ENCODE measurements at places on chromosomes 2 and 18. TPM values are rescaled to one million over a fixed set of nuclear protein-coding genes. Genes with fewer than 3 reads are reported as not detected.

- H3K4me3 ChIP-seq: no peak overlapping the region
- H3K27me3 ChIP-seq: no peaks in the 10 kb centered on the region
- H3K27ac ChIP-seq: no peak overlapping the region
- no peak for DNase-seq
- H3K36me3 ChIP-seq: no peaks in the 10 kb centered on the region
- H3K4me1 ChIP-seq: no peaks in the 10 kb centered on the region
These were observed 107.4 kb downstream of the ARL6IP6 start for GRCh38 chr2:152825834-152826233.

GRCh38 chr2:26033270-26033817, 540 bp upstream of the RAB10 start:
- H3K4me3 ChIP-seq: peak overlapping the region; percentile 96
- H3K27ac ChIP-seq: peak overlapping the region; percentile 96
- no peak for DNase-seq
- H3K36me3 ChIP-seq: peaks cover 11% of the 10 kb centered on the region
- H3K27me3 ChIP-seq: no peaks in the 10 kb centered on the region

DNA sequence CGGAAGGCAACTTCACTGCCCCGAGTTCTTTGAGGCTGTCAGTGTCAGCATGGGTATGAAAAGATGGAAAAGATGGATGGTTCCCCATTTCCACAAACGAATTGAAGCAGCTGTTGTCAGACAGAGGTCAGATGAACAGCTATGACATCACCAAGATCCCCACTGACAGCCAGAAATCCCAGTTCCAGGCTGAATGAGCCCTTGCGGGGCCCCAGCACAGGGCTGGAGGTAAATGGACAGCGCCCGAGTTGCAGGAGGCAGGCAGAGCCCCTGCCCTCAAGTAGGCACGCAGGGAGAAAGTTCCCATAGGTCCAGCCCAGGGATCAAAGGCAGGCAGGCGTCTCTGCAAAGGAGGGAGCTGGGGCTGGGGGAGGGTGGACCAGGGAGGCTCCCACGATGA, 169.5 kb upstream of the AGAP1 start:
- H3K36me3 ChIP-seq: no peaks in the 10 kb centered on the region
- H3K27me3 ChIP-seq: peaks cover 6% of the 10 kb centered on the region
- no peak for DNase-seq
- H3K27ac ChIP-seq: no peak overlapping the region
- no peaks in the 10 kb centered on the region for H3K4me1 ChIP-seq

The CYP27A1 gene
- total RNA-seq: 0.22 TPM

The ACADL gene
- not detected for total RNA-seq

DNA sequence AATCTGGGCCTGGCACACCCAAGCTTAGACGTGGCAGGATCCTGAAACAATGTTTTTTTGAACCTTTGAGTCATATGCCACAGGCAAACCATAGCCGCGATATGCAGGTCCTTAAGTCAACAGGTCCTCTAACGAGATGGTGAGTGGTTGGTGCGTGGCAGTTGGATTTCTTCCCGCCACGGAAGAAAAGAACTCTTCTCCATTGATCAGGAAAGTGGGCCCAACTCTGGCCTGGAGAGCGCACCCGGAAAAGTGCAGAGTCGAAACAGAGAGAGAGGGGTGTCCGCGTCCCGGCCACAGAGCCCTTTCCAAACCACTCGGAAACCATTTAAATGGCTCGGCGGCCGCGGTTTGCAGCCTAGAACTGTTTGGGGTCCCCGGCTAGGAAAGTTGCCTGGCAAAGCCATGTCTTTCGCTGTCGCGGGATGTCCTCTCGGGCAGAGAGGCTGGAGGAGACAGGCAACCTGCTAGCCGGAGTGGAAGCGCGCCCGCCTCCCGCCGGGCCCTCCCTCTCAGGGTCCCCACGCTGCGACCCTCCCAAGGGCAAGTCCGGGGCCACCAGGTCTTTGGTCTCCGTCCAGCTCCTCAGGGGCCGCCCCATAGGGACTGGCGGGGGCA, 777 bp downstream of the GALNT3 start:
- H3K27ac ChIP-seq: peak overlapping the region; percentile 87
- H3K4me3 ChIP-seq: peak overlapping the region; percentile 81
- peaks cover 43% of the 10 kb centered on the region for H3K4me1 ChIP-seq
- peaks cover 15% of the 10 kb centered on the region for H3K27me3 ChIP-seq
- peak; percentile 14 for DNase-seq

DNA sequence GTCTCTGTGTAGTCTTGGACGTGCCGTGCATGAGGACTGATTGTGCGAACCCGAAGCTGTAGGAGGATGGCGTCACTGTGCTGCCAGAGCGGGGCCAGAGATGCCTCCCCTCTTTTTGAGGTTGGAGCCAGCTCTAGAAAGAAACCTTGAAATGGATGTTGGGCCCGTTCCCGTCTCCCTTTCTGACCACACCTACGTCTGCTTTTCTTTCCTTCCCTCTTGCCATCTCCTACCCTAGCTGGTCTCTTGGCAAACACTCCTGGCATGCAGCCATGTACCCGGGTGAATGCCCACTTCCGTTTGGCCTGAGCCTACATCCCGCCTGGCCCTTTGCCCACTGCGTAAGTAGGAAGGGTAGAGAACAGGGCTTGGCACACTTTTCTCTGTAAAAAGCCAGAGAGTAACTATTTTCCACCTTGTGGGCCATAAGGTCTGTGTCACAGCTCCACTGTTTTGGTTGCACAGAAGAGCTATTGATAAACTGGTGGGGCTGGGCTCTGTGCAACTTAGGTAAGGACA, 37.4 kb downstream of the SH3BP4 start:
- DNase-seq: no peak
- H3K4me1 ChIP-seq: no peaks in the 10 kb centered on the region
- no peak overlapping the region for H3K4me3 ChIP-seq
- H3K36me3 ChIP-seq: no peaks in the 10 kb centered on the region

DNA sequence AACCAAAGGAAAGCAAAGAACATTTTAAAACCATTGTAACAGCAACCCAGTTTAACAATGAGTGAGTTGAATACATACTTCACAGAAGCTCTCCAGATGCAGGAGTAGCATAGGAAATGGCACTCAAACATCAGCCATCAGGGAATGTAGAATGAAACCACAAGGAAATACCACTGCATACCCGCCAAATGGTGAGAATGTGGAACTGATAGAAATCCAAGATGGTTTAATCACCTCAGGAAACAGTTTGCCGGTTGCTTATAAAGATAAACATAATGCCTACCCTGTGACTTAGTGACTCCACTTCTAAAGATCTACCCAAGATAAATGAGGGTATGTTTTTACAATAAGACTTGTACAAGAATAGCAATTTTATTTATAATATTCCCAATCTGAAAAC, 132.0 kb downstream of the GALNT1 start:
- H3K27ac ChIP-seq: no peak overlapping the region
- H3K4me3 ChIP-seq: no peak overlapping the region
- H3K27me3 ChIP-seq: peaks cover 5% of the 10 kb centered on the region
- no peaks in the 10 kb centered on the region for H3K4me1 ChIP-seq
- H3K36me3 ChIP-seq: peaks cover 17% of the 10 kb centered on the region

DNA sequence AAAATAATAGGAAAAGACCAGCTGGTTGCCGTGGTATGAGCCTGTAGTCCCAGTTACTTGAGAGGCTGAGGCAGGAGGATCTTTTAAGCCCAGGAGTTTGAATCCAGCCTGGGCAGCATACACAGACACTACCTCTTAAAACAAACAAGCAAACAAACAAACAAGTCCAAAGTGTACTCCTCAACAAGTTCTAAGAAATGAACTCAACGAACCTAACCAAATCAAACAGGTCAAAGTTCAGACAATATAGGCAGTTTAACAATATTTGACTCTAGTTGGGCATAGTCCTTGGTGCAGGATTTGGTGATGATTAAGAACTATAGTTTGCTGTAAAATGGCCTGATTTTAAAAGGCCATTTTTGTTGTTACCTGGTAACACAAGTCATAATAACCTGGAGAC, 41.9 kb upstream of the RHOB start:
- peaks cover 14% of the 10 kb centered on the region for H3K27me3 ChIP-seq
- H3K27ac ChIP-seq: no peak overlapping the region
- no peaks in the 10 kb centered on the region for H3K4me1 ChIP-seq
- H3K4me3 ChIP-seq: no peak overlapping the region
- DNase-seq: no peak

GRCh38 chr2:160664603-160665140, 171.1 kb upstream of the RBMS1 start:
- peaks cover 18% of the 10 kb centered on the region for H3K4me1 ChIP-seq
- H3K36me3 ChIP-seq: no peaks in the 10 kb centered on the region
- H3K27ac ChIP-seq: no peak overlapping the region
- DNase-seq: no peak

DNA sequence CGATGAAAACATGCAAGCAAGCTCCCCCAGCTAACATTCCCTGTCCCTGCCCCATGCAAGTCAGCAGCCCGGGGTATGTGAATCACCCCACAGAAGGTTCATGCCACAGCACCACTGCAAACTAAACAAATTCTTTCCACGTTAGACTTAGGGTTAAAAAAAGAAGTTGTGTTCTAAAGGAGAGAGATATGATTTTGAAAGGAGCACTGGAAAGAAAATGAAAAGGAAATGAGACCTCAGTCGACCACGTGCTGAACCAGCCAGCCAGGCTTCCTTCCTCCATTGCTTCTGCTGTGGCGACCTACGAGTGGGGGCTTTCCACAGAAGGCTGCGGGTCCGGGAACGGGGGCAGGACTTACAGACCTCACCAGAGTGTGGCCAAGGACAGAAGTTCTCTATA, 52.0 kb downstream of the ARL4C start:
- DNase-seq: peak; percentile 58
- peak overlapping the region; percentile 88 for H3K27ac ChIP-seq
- H3K27me3 ChIP-seq: no peaks in the 10 kb centered on the region
- H3K4me3 ChIP-seq: peak overlapping the region; percentile 5

DNA sequence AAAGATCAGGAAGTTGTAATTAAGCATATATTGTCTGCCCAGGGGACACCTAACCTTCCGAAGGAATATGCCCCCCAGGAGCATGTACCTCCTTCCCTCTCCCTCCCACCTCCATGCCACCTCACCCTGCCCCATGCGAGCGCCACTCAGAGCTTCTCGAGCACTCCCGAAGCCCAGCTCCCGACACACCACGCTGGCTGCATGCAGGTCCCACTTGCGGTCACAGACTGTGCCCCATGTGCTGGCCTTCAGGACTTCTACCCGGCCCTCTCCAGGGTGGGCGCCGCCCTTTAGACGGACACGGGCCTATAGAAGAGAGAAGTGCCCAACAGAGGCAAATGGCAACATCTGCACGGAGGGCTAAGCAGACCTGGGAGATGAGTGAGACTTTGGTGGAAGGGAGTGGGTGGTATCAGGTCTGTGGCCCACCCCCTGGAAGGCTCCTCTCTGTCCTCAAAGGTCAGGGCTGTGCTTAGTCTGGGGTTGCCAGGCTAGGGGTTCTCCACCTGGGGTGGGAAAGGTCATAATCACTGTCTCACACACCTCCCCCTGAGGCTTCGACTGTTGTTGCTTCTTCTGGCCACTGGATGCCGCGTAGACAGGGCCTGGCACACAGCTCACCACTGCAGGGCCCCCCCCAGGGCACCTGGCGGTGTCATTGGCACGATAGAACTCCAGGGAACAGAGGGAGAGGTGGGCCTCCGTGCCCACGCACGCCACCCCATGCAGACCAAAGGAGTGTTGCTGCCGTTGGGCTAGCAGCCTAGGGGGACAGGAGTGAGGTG, 6.6 kb downstream of the HTRA2 start:
- DNase-seq: no peak
- H3K4me1 ChIP-seq: peaks cover 25% of the 10 kb centered on the region
- H3K36me3 ChIP-seq: peaks cover 9% of the 10 kb centered on the region
- H3K27me3 ChIP-seq: peaks cover 24% of the 10 kb centered on the region
- no peak overlapping the region for H3K4me3 ChIP-seq

- H3K4me1 ChIP-seq: peaks cover 4% of the 10 kb centered on the region
- H3K36me3 ChIP-seq: no peaks in the 10 kb centered on the region
- no peak overlapping the region for H3K27ac ChIP-seq
- DNase-seq: no peak
- H3K4me3 ChIP-seq: no peak overlapping the region
These were observed 165.3 kb upstream of the STK17B start for GRCh38 chr2:196336715-196337114.

- peaks cover 25% of the 10 kb centered on the region for H3K4me1 ChIP-seq
- DNase-seq: no peak
- peak overlapping the region; percentile 93 for H3K4me3 ChIP-seq
- peaks cover 3% of the 10 kb centered on the region for H3K36me3 ChIP-seq
- H3K27ac ChIP-seq: peak overlapping the region; percentile 97
- no peaks in the 10 kb centered on the region for H3K27me3 ChIP-seq
These were observed 587 bp upstream of the MTIF2 start for GRCh38 chr2:55269645-55269990.

GRCh38 chr2:190882856-190883582, 2.4 kb downstream of the GLS start:
- peaks cover 33% of the 10 kb centered on the region for H3K36me3 ChIP-seq
- peak overlapping the region; percentile 99 for H3K27ac ChIP-seq
- peak overlapping the region; percentile 92 for H3K4me3 ChIP-seq
- DNase-seq: no peak

The UNC80 gene
- not detected for total RNA-seq

The PPIG gene
- total RNA-seq: 53.4 TPM

The NDUFB3 gene
- 147 TPM for total RNA-seq

The REG3A gene
- not detected for total RNA-seq

- H3K27ac ChIP-seq: no peak overlapping the region
- no peak for DNase-seq
- no peak overlapping the region for H3K4me3 ChIP-seq
These were observed 93.3 kb upstream of the ASAP2 start for GRCh38 chr2:9113262-9113661.

DNA sequence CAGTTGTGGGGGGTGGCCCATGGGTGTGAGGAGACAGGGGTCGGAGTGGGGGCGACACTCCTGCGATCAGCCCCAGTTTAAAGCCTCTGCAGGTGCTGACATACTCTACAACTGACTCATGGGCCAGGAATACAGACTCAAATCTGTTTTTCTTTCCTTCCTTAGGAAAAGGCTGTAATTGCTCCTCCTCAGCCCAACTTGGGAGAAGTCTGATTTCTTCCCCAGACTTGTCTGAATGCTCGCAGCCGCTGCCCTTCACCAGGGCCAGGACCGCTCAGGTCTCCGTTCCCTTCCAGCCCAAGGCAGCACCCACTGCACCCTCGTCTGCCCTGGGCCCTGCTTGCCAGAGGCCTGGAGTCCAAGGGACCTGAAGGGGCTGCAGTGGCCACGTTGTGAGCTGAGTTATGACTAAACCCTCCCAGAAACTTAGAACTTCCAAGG, 41.3 kb downstream of the RHOB start:
- no peaks in the 10 kb centered on the region for H3K36me3 ChIP-seq
- DNase-seq: no peak
- no peaks in the 10 kb centered on the region for H3K4me1 ChIP-seq
- H3K27ac ChIP-seq: no peak overlapping the region
- no peaks in the 10 kb centered on the region for H3K27me3 ChIP-seq

GRCh38 chr2:72347081-72347480, 199.4 kb upstream of the CYP26B1 start:
- H3K27me3 ChIP-seq: no peaks in the 10 kb centered on the region
- H3K27ac ChIP-seq: no peak overlapping the region
- no peak overlapping the region for H3K4me3 ChIP-seq

All from activated CD4-positive, alpha-beta T cell treated with anti-CD3 and anti-CD28 coated beads, Interleukin-2, amount 10 ng/mL, durations not matched to agents 7 days and 5 days (primary cell).